ENCODE measurements at places on chromosomes 6 and 20. TPM values are rescaled to one million over a fixed set of nuclear protein-coding genes. Genes with fewer than 3 reads are reported as not detected.

Gene BNIP5
- total RNA-seq, result not detected

Gene TGM3
- total RNA-seq, result not detected

DNA sequence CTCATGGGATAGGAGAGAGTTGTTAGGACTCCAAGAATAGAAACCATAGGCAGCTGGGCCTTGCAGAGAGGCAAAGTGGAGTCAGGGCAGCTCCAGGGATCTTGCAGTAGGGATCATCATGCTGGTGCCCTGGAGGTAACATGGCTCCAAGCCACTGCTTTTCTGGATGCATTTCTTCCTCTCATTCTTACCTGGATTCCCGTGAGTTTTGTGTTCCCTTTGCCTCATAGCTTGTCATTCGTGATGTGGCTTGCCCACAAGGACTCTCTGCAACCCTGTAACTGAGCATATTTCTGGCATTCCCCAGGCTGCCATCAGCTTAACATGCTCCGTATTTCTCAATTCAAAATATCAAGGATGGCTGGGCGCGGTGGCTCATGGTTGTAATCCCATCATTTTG, 5.3 kb downstream of the NHLRC1 start:
- no peak for DNase-seq

DNA sequence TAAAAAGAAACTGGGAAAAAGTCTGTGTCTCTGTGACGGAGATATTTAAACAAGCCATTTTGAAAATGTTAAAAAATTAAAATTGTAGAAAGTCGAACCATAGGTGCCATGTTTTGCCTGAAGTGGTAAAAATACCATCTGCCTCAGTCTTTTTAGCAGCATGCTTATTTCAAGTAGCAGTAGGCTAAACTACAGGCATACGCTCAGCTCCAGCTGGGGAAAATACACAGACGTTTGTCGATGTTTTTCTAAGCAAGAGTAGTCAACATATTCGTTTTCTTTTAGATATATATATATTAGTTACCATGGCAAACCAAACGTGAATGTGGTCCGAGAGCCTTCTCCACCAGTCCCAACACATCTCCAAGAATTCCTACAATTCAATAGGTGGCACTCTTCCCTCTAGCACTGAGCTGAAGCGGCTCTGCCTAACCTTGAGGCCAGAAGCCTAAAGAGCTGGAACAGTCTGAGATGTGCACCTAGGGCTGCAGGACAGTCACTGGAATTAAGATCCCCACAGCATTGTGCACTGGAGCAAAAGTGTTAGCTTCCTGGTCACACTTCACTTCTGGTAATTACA, 70.2 kb upstream of the BEND3 start:
- DNase-seq, result no peak

GRCh38 chr6:25215881-25216280, 63.3 kb upstream of the CARMIL1 start:
- no peak for DNase-seq

DNA sequence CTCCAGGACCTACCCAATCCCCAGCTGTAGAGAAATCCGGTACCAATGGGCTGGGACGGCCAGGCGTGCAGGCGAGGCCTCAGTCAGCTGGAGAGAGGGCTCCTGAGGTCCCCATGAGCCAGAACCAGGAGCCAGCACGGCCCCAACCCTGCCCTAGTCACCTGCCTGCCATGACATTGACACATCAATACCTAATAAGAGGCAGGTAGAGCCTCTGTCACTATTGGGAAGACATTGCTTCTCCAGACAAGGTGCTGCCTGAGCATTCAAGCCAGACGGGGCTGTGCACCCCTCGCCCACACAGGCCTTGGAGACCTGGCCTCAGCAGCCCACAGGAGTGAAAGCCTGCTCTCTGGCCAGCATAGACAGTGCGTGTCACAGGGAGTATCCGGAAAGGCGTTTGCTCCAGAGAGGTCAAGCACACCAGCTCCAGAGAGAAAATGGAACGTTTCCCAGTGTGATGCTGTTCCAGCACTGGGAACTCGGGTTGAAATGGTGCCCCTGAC, 3.5 kb downstream of the DLL1 start:
- no peak for DNase-seq
